Brain microvascular endothelial cell (primary cell): ENCODE measurements at places on chromosomes 2 and 18.

GRCh38 chr2:237228281-237228625, 142.6 kb downstream of the COPS8 start:
- DNase-seq = no peak

- DNase-seq = no peak
These were observed 30.2 kb upstream of the SSB start for GRCh38 chr2:169768262-169768995.

GRCh38 chr2:109538546-109538945, 75.2 kb downstream of the SEPTIN10 start:
- DNase-seq = no peak

- no peak for DNase-seq
These were observed 111.3 kb downstream of the HDAC4 start for GRCh38 chr2:239289545-239289944.

DNA sequence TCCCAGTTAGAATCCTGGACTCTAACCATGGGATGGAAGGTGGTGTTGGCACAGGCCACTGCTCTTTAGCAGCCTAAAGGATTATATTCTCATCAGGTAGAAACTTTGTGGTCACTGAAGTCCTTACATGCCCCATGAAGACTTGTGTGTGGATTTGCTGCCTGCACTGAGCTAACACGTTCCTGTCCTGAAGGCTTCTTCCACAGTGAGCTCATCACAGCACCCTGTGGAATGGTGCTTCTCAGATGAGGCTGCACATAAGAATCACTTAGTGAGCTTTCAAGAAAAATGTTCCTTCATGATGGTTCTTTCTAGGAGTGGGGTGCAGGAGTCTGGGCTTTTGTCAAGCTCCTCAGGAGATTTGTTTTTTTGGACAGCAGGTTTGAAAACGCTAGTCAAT, 26.8 kb downstream of the STAMBP start:
- DNase-seq = no peak

DNA sequence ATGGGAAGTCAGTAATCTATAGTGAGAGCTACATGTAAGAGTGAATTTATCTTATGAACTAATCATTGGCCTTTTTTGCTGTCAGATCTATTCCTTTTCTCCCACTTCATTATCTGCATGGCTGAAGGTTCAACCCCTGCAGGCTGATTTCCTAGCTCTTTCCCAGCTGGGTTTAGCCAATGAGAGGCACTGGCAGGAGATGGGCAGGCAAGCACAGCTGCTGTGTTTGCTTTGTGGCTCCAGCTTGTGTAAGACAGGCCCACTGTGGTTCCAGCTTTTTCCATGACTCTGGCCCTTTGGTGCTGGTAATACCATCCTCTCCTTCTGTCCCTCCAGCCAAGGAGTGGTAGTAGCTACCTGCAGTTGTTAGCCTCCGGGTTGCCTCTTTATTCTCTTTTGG, 248.8 kb downstream of the PLCL1 start:
- no peak for DNase-seq

- DNase-seq = peak; percentile 64
These were observed 10.9 kb upstream of the CDH20 start for GRCh38 chr18:61322265-61322873.

DNA sequence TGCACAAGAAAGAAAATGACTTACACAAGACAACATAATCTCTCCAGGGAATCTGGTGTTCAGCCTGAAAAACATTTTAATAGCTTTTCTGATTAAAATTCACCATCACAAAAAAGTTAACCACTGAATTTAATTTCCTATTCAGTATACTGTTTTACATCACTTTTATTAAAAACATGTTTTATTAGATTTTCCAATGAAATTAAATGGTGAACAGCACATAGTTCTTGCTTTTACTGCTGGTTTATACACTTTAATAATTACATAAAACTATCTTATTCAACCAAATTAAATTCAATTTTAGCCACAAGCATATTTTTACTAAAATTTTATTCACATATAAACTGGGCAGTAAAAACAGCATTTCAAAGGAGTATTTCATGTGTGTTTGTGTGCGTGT, 138.3 kb downstream of the NOL4 start:
- DNase-seq = no peak

- peak; percentile 65 for DNase-seq
These were observed 136.8 kb upstream of the ID2 start for GRCh38 chr2:8544786-8545694.
